ENCODE measurements at places on chromosomes 2 and 18. TPM values are rescaled to one million over a fixed set of nuclear protein-coding genes. Genes with fewer than 3 reads are reported as not detected.

Gene HOXD12
- total RNA-seq: not detected

Gene FEV
- not detected for total RNA-seq

Gene ADAM17
- 65.0 TPM for total RNA-seq

Gene VSNL1
- not detected for total RNA-seq

Gene FOXD4L1
- 0.43 TPM for total RNA-seq

Gene C18orf54
- total RNA-seq: 6.7 TPM

Gene ST8SIA5
- total RNA-seq: not detected

Gene FNDC4
- 5.3 TPM for total RNA-seq

Gene SKA1
- 18.3 TPM for total RNA-seq

- no peak for DNase-seq
Observed at GRCh38 chr2:230773039-230773773, 60.6 kb downstream of the CAB39 start.

DNA sequence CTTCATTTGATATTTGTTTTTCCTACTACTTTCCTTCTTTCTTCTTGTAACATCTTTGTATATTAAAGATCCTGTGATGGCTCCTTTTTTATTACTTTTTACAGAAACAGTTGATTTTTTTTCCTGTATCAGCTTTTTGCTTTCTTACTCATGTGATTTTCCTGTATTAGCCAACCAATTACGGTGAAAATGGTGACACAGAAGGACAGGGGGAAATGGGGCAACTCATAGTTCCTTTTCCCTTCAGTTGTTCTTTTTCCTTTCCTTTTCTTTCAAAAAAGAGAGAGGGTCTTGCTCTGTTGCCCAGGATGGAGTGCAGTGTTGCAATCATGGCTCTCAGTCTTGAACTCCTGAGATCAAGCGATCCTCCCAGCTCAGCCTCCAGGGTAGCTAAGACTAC, 117.8 kb downstream of the ATL2 start:
- no peak for DNase-seq

DNA sequence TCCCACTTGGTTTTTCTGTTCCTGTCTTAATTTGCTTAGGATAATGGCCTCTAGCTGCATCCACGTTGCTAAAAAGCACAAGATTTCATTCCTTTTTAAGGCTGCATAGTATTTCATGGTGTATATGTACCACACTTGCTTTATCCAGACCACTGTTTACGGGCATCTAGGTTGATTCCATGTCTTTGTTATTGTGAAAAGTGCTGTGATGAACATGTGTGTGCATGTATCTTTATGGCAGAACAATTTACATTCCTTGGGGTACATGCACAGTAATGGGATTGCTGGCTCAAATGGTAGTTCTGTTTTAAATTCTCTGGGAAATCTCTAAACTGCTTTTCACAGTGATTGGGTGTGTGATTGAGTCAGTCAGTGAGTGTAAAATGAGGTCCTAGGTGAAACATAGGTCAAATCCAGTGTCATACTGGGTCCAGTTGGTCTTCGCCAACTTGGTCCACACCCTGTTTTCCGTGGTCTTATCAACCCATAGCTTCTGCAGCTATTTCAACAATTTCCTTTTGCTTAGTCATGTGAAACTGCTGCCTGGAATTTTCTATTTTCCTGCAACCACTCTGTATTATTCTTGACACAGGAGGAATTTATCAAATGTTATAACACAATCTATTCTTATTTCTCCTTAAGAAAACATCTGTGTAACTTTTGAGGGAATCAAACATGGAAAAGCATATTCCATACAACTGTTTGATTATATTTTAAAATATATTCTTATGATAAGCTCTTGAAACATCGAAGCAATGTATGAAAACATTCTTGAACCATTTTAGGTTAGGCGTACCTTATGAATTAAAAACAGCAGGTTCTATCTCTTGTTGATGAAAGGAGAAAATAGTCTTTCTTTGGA, 82.9 kb downstream of the ADCYAP1 start:
- DNase-seq: peak; percentile 70

DNA sequence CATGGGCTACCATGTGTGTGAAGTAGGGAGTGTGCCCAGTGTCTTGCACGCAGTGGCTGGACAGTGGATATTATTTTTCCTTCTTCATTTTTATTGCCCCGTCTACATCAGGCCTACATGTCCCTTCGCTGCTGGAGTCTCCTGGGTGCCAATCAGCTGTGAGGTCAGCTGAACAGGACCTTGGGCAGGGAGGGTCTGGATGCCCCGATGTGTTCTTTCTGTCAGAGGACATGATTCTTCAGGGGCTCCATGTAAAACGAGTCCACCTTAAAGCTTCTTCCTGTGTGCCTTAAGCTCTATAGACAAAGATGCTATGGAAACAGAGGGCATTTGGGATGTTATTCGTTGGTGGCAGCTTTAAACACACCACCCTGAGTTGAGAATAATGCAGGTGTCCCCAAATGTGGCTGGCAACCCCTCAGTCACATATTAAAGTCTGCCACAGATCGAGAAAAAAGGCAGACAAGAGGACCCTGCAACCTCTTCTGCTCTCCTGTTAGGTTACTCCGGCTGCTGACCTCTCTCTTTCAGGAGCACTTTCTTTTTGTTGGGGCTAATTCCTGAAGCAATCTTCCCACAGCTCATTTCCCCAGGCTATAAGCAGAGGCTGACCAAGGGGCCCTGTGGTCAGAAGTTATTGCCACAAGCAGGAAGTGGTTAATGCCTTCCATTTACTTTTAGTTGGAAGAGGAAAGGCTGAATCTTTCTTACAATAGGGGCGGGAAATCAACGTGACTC, 20.0 kb downstream of the GREB1 start:
- DNase-seq: peak; percentile 85

GRCh38 chr2:46270384-46270783, 26.8 kb upstream of the EPAS1 start:
- no peak for DNase-seq

DNA sequence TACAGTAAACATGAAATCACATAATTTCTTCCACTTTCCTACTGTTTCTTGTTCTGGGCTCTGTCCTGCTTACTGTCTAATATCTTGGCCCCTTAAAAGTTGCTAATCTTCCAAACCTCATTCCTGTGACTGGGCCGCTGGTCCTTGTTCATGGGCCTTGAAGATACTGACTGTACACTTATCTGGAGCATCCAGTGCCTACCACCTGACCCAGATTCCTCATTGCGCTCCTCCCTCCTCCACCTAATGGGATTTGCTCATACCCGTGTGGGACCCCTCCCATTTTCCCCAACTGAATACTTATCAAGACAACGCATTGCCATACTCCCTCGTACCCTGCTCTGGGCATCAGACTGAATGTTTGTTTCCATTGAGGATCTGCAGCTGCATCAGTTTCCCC, 6.1 kb upstream of the IL37 start:
- no peak for DNase-seq

GRCh38 chr2:169928463-169928864, 101.2 kb downstream of the UBR3 start:
- DNase-seq: no peak

- no peak for DNase-seq
Observed at GRCh38 chr2:197349699-197350098, 39.1 kb upstream of the ANKRD44 start.

DNA sequence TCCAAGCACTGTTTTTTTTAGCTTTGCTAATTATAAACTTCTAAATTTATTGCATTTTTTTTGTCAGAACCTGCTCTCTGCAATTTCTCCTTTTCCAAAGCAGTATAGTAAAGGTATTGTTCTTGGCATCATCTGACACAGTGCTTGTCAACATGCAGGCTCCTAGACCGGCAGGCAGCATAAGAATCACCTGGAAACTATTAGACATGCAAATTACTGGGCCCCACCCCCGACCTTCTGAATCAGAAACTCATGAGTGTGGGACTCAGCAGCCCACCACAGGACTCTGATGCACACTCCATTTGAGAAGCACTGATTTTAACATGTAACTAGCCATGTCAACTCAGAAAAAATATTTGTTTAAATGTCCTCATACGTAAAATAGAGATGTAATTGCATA, 551.1 kb upstream of the CELF4 start:
- DNase-seq: no peak

GRCh38 chr2:19198381-19198780, 160.0 kb downstream of the OSR1 start:
- DNase-seq: no peak

GRCh38 chr2:119108186-119108585, 50.4 kb downstream of the C1QL2 start:
- no peak for DNase-seq
